Psoas muscle (tissue), 8 donors: ENCODE measurements at places on chromosomes 5 and 9. TPM values are rescaled to one million over a fixed set of nuclear protein-coding genes. Genes with fewer than 3 reads are reported as not detected.

Gene ELP1
- 17.5 TPM for polyA plus RNA-seq

Gene GRXCR2
- polyA plus RNA-seq, result not detected

- no peaks in the 10 kb centered on the region for H3K27me3 ChIP-seq
- no peak overlapping the region for H3K4me3 ChIP-seq
Observed at GRCh38 chr9:2645569-2645968, 24.0 kb downstream of the VLDLR start.

DNA sequence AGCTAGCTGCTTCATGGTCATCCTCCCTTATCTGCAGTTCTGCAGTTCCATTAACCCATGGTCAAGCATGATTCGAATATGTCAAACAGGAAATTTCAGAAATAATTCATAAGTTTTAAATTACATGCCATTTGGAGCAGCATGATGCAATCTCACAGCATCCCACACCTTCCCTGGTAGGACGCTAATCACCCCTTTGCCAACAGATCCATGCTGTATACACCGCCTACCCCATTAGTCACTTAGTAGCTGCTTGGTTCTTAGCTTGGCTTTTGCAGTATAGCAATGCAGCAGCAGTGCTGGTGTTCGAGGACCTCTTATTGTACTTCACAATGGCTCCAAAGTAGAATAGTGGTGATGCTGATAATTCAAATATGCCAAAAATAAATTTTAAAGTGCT lies 739.7 kb upstream of the CDH9 start:
- no peak for DNase-seq
- no peak overlapping the region for H3K4me3 ChIP-seq
- no peaks in the 10 kb centered on the region for H3K27me3 ChIP-seq
- H3K27ac ChIP-seq, result no peak overlapping the region
- no peaks in the 10 kb centered on the region for H3K4me1 ChIP-seq

DNA sequence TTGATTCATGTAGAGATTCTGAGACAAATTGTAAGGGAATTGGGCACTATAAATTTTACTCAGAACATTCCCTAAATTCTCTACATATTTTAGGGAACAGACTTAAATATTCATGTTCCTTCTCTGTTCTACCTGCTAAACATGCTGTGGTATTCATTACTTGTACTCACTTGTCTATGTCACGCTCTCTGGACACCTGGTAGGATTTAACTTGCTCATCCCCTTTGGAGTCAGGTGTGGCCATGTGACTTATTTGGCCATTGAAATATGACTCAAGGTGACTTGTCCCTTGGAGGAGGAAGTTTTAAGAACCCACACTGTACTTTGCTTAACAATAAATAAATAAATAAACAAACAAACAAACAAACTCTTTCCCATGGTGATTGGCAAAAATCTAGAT lies 2258.8 kb upstream of the WWC1 start:
- no peaks in the 10 kb centered on the region for H3K4me1 ChIP-seq
- H3K4me3 ChIP-seq, result no peak overlapping the region
- H3K27ac ChIP-seq, result no peak overlapping the region
- H3K27me3 ChIP-seq, result no peaks in the 10 kb centered on the region
- no peaks in the 10 kb centered on the region for H3K36me3 ChIP-seq

- H3K4me3 ChIP-seq, result no peak overlapping the region
- no peaks in the 10 kb centered on the region for H3K27me3 ChIP-seq
- H3K4me1 ChIP-seq, result peaks cover 9% of the 10 kb centered on the region
Observed at GRCh38 chr9:111926421-111926875, 29.8 kb downstream of the UGCG start.
